ENCODE measurements at places on chromosomes 3 and 15. TPM values are rescaled to one million over a fixed set of nuclear protein-coding genes. Genes with fewer than 3 reads are reported as not detected.

Gene GHSR
- total RNA-seq: not detected

Gene PDCD10
- 53.9 TPM for total RNA-seq

Gene TYRO3
- total RNA-seq: 11.5 TPM

Gene TGM5
- 0.26 TPM for total RNA-seq

Gene DPPA4
- total RNA-seq: under 0.01 TPM

Gene SLCO2A1
- total RNA-seq: under 0.01 TPM

Gene TM4SF18
- 0.07 TPM for total RNA-seq

Gene GNB4
- 91.0 TPM for total RNA-seq

Gene CD200
- 12.8 TPM for total RNA-seq

Gene PPP2R3A
- 9.6 TPM for total RNA-seq

Gene CGNL1
- 5.3 TPM for total RNA-seq

Gene TUSC2
- total RNA-seq: 18.3 TPM

Gene PPP1R14D
- total RNA-seq: not detected

Gene DUOX2
- not detected for total RNA-seq

Gene ADAMTS7
- 18.8 TPM for total RNA-seq

Gene MORC1
- not detected for total RNA-seq

Gene TATDN2
- total RNA-seq: 18.3 TPM

Gene SRGAP3
- total RNA-seq: 7.6 TPM

Gene EOMES
- not detected for total RNA-seq

Gene RTP3
- not detected for total RNA-seq

Gene SCAANT1
- not detected for total RNA-seq

Gene FBXW12
- total RNA-seq: not detected

Gene TUSC7
- not detected for total RNA-seq

Gene KIF7
- 14.3 TPM for total RNA-seq

Gene CATSPER2
- total RNA-seq: 2.0 TPM

Gene FBXL2
- 17.4 TPM for total RNA-seq

Gene TLNRD1
- 4.8 TPM for total RNA-seq

Gene ALAS1
- 40.3 TPM for total RNA-seq

Gene CCNB2
- 11.1 TPM for total RNA-seq

Gene C3orf85
- not detected for total RNA-seq

Gene PAQR9
- 0.36 TPM for total RNA-seq

Gene MAGEL2
- total RNA-seq: 0.73 TPM

Gene BNIP2
- total RNA-seq: 80.3 TPM

Gene ROBO1
- 94.4 TPM for total RNA-seq

Gene MPI
- total RNA-seq: 118 TPM

Gene LRRC49
- 10.4 TPM for total RNA-seq

Gene MLH1
- total RNA-seq: 36.2 TPM

Gene HYAL1
- 2.5 TPM for total RNA-seq

Gene MRPL47
- total RNA-seq: 19.6 TPM

Gene ADCY5
- 0.13 TPM for total RNA-seq

Gene HSPBAP1
- total RNA-seq: 5.6 TPM

Gene PPARG
- total RNA-seq: 25.3 TPM

Gene GOLGA8S
- total RNA-seq: 0.10 TPM

Gene TM6SF1
- total RNA-seq: 0.83 TPM

Gene AHSG
- not detected for total RNA-seq

Gene PLA2G4D
- not detected for total RNA-seq
